Cerebellum (tissue), 4 donors: ENCODE measurements at places on chromosomes 2 and 18. TPM values are rescaled to one million over a fixed set of nuclear protein-coding genes. Genes with fewer than 3 reads are reported as not detected.

Gene LYPD6
- 7.5 TPM for total RNA-seq

Gene GKN2
- total RNA-seq: not detected

Gene ANKRD23
- total RNA-seq: 8.0 TPM

Gene PDE1A
- 42.4 TPM for total RNA-seq

Gene LHCGR
- 1.5 TPM for total RNA-seq
